Activated T-cell treated with anti-CD3 and anti-CD28 coated beads, Interleukin-2, amount 50 U/mL, for 4 hours (primary cell): ENCODE measurements at places on chromosomes 1 and 21. TPM values are rescaled to one million over a fixed set of nuclear protein-coding genes. Genes with fewer than 3 reads are reported as not detected.

DNA sequence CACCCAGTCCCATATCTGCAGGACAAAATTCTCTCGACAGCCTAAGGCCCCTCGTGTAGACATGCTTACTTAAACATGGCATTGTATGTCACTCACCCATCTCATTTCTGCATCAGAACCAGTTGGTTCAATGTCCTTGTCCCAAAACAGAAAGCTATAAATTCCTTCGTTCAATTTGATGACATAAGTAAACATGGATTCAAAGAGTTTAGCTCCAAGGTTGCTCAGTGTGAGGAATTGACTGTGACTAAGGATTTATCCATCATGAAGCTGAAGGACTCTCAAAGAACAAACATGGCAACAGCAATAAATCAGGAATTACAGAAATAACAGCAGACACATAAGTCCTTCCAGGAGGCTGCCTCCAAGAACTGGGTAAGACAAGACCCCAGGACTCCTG, 237.2 kb downstream of the TOMM20 start:
- no peak for DNase-seq

- no peak for DNase-seq
Observed at GRCh38 chr1:67780637-67781036, 52.6 kb downstream of the GNG12 start.

- DNase-seq, result no peak
Observed at GRCh38 chr1:189821833-189822232, 655.8 kb downstream of the BRINP3 start.

DNA sequence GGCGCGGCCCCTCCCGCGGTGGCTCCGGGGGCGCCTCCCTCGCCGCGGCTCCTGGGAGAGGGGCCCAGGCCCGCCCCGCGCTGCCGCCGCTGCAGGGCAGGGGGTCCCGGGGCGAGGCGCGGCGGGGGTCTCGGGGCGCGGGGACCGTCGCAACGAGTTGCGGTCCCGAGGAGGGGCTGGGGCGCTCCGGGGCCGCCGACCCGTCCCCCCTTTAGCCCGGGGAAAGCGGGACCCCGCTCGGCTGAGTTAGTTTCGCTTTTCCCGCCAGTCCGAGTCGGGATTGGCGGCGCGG, 493 bp downstream of the SPSB1 start:
- no peak for DNase-seq

GRCh38 chr1:25617625-25618432, 1.2 kb downstream of the MAN1C1 start:
- no peak for DNase-seq

Gene CIART
- total RNA-seq, result 2.3 TPM
